Activated CD4-positive, alpha-beta T cell treated with anti-CD3 and anti-CD28 coated beads, Interleukin-2, amount 50 U/mL, for 16 hours (primary cell): ENCODE measurements at places on chromosomes 1 and 21.

GRCh38 chr1:33943978-33944377, 80.1 kb downstream of the HMGB4 start:
- DNase-seq: no peak

DNA sequence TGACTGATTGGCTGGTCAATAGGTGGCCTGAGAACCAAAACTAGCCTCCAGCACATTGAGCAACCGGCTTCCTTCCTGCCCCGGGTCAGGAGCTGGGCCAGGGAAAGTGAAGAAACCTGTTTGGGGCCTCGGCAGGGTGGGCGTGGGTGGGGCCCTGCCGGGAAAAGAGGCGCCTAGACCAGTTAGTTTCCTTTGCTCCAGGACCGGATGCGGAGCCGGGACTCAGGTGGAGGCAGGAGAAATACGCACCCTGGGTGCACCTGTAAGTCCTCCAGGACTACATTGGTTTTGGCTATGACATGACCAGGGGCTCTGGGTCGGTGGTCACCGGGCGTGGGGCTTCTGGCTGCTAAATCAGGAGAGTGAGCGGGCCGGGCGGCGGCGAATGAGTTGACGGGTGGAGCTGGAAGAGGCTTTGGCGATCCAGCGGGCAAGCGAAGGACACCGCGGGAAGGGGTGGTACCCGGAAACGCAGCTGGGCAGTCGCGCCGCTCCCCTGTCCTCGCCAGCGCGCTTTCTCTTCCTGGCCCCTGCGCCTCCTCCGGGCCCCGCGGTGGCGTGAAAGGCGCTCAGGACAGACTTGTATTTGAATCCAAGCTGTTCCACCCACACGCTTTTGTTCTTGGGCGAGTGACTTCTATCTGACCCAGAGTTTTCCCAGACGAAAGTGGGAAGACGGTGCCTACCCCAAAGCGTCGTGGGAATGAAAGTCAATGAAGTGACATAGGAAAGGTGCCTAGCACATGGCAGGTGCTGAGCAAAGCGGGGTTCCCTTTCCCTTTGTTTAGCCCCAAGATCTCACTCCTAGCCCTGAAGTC, 30.6 kb upstream of the JUN start:
- no peak for DNase-seq

DNA sequence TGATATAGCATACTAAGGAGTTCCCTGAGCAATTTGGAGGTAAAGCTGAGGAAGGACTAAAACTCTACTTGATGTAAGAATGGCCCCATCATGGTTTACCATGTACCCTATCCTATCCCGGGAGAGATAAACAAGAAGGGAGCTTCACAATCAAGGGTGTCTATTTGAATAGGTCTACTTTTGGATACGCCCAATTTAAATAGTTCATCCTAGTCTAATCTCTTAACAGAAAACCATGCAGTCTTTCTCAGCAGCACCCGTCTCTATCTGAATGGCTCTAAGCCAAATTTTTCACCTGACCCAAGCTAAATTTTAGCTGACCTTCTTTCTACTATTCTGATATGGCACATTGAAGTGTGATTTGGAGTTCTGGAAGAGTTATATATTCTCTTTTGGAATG, 122.0 kb downstream of the TNNI3K start:
- DNase-seq: no peak

- DNase-seq: no peak
These were observed 16.3 kb downstream of the SPATA46 start for GRCh38 chr1:162360237-162360873.

DNA sequence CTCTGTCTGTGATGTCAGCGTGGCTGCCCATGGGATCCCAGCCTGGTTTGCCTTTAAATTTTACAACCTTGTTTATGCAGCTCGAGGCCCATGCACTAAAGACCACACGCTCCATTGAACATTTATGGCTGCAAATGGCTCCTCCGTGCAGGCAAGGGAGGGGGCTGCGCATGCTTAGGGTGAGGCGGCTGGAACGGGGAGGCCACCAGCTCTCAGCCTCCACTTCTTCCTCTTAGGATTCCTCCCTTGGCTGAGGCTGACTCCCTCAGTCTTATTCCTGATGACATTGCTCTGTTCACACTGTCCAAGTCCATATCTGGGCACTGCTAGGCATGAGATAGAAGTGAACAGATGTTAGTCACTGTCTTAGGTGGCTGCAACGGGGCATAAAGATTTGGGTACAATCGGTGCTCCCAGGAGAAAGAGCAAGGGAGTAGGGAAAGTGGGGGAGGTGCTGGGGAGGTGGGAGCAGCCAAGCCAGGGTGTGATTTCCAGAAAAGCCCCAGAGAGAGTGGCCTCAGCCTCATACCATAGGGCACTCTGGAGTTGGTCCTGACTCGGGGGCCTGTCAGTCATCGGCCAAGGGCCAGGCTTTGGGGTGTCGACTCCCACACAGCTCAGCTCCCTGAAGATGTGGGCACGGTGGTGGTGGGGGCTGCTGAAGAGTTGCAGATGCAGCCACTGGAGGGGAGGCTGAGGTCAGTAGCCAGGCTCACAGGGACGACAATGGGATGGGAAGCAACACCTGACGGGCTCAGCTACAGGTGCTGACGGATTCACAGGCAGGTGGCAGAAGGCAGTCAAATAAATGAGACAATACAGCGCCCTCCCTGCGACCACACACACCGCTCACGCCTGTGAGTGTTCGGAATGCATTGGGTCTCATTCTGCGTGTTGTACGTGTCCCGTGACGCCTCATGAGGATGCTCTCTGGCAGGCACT, 37.3 kb upstream of the ACTL8 start:
- DNase-seq: no peak

- peak; percentile 31 for DNase-seq
These were observed 7.0 kb upstream of the TRIM45 start for GRCh38 chr1:117128323-117129079.

GRCh38 chr1:11294951-11295350, 22.0 kb downstream of the UBIAD1 start:
- DNase-seq: no peak

DNA sequence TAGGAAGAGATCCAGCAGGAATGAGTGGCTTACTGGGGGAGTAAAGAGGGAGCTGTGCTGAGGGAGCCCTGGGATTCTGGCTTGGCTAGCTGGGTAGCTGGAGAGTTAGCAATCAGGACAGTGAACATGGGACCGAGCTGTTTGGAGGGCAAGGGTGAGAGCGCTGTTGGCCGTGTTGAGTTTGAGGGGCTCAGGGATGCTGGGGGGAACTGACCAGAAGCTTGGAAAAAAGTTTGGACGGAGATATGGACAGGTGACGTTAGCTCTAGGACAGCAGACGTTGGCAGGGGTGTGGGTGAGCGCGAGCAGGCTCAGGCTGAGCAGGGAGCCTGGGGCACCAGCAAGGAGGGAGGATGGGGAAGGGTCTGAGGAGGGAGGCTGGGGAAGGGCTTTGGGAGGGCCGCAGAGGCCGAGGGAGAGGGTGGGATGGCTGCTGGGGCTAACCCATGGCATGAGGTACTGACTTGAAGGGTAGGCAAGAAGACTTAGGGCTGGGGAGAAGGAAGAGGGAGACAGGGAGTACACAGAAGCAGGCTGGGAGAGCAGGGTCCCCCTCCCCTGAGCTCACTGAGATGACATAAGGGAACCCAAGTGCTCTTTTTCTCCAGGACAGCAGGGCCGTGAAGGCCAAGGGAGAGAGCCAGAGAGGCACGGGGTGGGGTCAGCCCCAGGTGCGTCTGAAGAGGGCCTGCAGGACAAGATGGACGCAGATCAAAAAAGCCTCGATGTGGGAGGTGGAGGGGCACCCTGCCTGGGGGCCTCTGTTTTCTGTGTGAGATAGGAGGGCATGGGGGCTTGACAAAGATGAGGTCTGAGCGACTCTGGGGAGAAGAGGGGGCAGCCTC, 8.2 kb downstream of the SH2D2A start:
- no peak for DNase-seq
